ENCODE measurements at places on chromosomes 1 and 21.

DNA sequence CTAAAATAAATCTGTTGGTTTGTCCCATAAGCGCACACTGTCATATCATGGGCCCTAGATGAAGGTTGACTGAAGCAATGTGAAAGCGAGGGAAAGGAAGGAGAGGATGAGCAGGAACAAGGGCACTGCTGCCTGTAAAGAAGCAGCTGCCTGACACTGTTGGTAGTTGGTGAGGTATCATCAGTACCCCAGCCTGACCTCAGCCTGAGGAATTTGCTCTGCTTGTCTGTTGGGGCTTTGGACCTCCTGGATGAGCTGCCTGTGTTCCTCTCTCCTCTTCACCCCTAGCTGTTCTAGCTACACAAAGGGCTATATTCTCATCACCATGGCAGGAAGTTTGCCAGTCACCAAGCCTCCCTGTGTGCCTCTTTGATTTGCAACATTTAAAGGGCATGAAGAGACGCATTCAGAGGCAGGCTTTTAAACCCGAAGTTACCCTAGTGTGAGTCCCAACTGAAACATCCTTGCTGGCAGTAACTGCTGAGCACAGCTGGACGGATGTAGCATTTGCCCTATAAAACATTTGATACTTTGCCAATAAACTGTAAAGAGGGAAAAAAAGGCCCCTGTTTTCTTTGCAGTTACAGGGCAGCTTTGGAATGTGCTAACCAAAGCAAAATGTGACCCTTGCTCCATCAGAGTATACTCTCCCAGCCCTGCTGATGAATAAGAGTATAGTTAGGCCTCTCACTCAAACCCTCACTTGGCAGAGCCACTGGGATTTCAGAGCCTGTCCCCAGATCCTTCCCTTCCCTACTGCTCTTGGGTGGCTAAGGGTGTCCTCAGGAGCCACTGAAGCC lies 22.2 kb upstream of the SPATA6 start:
- no peak for DNase-seq

DNA sequence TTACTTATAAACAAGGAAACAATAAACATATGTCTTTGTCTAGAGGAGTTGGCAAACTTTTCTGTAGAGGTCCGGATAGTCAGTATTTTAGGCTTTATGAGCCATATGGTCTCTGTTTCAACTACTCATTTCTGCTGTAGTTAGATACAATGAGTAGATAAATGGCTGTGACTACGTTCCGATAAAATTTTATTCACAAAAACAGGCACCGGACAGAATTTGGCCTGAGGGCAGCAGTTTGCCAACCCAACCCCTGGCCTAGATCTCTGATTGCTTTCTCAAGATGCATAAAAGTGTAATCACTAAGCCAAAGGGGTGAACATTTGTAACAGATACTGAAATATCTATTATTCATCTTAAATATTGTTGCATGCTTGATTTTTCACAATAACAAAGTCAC lies 123.1 kb upstream of the ESRRG start:
- DNase-seq, result no peak

DNA sequence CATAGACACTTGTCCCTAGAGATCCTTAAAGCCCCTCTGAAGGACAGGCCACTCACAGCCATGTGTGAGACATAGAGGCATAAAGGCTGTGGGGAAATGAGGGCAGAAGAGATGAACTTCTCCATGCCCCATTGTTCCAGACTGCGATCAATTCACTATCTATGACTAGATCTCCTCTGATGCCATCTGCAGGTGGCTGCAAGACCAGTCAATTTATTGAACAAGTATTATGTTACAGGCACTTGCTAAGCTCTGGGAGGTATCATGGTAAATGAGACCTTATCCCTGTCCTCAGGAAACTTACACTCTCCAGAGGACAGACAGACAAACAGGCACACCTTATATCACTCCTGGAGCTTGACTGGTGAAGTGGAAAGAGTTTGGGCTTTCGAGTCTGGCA lies 22.9 kb downstream of the UBIAD1 start:
- DNase-seq, result no peak

GRCh38 chr1:229452956-229453801 lies 19.3 kb upstream of the ACTA1 start:
- no peak for DNase-seq

Measured in frontal cortex (tissue), 4 donors.